Activated CD4-positive, alpha-beta T cell treated with anti-CD3 and anti-CD28 coated beads for 1 hour (primary cell): ENCODE measurements at places on chromosomes 6 and 20.

DNA sequence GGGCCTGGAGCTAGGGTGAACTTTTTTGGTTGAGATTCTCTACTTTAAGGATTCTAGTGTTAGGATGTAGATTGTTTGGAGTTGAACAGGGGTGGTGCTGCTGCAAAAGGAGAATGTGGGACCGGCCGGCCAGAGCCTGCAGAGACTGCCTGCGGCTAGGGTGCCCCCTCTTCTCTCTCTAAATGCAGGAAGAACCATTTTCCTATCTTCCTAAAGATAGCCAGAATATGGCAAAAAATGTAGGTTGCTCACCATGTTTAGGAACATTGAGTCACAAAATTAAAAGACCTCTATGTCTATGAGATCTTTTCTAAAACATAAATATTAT is 39.5 kb downstream of the BICRAL start:
- DNase-seq, result no peak

GRCh38 chr6:101444717-101445116 is 51.2 kb downstream of the GRIK2 start:
- DNase-seq, result no peak

DNA sequence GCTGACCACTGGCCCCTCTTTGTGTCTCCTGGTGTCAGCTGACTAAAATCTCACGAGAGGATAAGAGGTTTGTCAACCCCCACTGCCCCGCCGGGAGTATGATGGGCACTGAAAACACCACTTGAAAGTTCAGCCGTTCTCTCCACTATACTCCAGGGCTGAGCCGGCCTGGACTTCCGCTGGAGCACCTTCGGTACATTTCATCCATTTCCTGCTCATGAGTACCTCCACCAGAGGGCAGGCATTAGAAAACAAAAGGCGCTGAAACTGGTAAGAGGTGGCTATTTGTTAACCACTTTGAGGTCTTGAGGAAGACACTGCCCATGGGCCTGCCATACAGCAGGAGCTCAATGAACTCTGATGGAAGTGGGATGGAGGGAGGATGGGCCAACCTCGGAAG is 17.9 kb upstream of the ANKRD60 start:
- no peak for DNase-seq

GRCh38 chr6:34901930-34902329 is 12.9 kb downstream of the ANKS1A start:
- DNase-seq, result no peak

GRCh38 chr20:53622247-53623133 is 28.9 kb upstream of the ZNF217 start:
- DNase-seq, result no peak

DNA sequence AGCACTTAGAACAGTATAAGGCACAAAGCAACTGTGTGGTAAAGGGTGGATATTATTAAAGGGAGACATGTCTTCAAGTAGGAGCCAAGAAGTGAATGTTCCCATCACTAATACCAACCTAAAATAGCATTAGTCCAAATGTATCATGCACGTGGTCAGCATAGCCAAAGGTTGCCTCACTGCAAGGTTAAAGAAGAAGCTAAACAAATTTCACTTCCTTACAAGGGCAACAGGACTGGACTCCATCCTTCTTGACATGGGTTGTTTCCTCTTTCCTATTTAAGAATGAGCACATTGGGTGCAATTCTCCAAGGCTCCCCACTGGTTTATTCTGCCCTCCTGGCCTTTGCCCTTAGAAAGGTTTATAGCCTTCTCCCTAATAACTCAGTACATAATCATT is 186.7 kb downstream of the PHACTR1 start:
- DNase-seq, result no peak

DNA sequence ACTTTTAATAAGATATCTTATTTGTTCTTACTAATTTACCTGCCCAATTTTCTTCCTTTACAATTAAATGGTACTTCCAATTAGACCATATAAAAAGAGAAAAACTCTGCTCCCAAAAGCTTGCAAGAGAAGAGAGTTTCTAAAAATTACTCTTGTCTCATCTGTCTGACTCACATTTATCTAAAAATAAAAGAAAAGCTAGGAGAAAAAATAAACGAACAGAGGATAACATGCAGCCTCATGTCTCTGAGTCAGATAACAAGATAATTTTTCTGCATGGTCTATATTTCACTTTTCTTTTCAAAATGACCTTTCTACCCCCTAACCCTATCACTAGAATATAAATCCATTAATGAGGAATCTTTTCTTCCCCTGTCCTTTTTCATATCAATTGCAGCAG is 127.2 kb upstream of the TCF21 start:
- DNase-seq, result no peak

DNA sequence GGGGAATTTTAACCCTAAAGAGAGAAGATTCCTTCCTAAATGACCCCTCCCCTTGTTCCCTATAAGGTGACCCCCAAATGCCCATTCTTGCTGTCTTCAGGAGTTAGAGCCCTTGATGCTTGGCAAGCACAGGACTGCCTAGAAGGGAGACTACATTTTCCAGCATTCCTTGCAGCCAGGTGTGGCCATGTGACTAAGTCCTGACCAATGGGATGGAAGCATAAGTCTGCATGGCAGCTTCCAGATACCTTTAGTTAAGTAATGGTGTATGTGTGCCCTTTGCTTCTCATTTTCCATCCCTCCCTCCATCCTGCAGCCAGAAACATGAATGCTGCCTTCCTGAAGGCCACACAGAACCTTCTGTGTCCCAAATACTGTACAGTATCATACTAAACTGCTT is 5.5 kb downstream of the BFSP1 start:
- DNase-seq, result no peak

DNA sequence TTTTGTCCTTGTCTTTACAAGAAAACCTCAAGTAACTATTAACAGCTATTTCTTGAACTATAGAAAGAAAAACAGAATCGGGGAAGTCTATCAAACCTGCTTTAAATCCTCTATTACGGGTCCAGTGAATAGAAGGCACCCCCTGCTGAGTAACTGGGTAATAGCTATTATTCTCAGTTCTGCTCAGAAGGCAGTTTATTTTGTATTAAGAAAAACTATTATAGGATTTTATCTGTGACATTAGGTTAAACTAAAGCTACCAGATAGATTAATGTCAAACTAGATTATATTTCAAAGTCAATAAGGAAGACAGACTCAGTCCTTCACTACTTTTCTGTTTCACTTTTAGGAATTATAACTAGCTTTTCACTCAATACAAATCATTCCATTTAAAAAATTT is 93.7 kb downstream of the DST start:
- no peak for DNase-seq

DNA sequence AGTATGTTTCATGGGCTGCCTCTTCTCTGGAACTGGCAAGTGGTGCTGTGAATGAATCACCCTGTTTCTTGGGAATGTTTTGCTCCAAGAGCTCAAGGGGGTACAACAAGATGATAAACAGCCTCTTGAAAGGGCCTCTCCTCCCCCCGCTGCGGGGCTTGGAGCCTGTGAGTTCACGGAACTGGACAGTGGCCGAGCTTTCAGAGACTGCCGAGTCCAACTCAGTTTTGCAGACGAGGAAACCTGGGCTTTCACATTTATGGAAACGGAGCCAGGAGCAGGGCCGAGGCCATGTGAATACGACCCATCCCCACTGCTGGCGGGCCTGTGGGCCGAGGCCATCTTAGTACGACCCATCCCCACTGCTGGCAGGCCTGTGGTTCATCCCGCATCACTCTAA is 18.2 kb upstream of the SRC start:
- no peak for DNase-seq

DNA sequence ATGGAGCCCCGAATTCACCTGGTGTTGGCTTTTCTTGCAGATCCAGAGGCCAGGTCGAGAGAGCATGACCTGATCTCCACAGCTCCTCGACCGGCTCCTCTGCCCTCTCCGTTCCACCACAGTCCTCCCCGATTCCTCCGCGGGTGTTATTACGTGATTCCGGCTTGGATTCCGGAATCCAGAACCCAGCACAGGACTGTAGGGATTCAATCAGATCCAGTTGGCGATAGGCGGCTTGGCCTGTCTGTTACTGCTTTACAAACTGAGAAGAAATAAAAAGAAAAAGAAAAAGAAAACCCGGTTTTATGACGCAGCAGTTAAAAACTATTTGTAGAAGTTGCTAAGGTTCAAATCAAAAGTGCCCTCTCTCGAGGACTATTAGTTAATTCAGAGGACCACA is 222.7 kb downstream of the EYA2 start:
- no peak for DNase-seq

- DNase-seq, result no peak
Measured at GRCh38 chr6:141282263-141282662, 850.5 kb upstream of the GJE1 start.

- no peak for DNase-seq
Measured at GRCh38 chr6:146369866-146370265, 173.8 kb upstream of the RAB32 start.

- DNase-seq, result no peak
Measured at GRCh38 chr6:149150801-149151398, 166.6 kb upstream of the TAB2 start.

GRCh38 chr6:166318649-166319600 is 10.7 kb upstream of the PRR18 start:
- DNase-seq, result no peak

DNA sequence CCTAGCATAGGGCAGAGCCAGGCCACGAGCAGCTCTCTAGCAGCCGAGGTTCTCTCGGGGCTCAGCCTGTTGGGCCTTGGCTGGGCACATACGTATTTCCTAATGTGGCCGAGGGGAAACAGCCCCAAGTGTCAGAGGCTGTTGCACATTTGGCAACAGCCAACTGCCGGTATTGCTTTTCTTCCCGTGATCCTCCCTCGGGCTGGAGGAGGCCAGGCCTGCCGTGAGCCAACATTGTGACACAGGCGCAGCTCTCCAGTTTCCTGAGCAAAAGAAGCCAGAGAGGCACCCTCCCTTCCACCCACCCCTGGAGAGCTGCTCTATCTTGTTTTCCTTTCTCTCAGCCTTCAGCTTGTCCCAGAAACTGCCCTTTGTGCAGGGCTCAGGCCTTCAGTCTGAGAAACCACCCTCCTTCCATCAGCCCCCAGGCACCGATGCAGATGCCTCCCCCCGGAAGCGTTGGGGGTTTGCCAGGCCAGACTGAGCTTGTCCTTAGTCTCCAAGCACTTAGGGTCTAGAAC is 5.1 kb upstream of the BPI start:
- DNase-seq, result no peak

DNA sequence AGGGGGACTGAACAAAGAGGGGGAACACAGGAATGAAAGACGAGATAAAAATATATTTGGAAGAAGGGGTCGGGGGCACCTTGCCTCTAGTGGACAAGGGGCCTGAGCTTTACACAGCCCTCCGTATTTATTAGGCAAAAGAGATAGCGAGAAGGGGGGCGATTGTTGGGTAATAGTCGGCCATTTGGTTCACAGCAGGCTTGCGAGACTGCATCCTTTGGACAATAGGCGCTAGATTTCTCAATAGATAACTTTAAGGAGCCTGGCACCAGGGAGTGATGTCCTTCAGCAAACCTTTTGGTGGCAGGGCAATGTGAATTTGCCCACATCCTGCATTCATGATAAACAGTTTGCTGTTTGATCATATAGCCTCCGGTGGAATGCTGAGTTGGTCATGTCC is 3.0 kb upstream of the NANP start:
- no peak for DNase-seq

GRCh38 chr6:34645627-34646026 is 50.9 kb downstream of the ILRUN start:
- DNase-seq, result no peak

DNA sequence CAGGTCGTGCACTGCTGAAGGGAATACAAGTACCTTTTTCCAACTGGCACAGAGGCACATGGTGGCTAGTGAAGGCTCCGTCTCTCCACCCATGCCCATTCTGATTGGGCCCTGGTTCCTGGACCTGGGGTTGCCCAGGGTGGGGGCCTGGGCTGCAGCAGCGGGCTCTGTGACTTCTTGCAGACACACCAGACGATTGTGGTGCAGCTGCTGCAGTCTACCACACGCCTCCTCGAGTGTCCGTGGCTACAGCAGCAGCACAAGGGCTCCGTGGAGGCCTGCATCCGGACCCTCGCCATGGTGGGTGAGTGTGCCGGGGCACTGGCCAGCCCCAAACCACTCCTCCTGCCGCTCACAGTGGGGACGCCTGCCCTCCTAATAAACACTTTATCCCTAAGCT is 29.2 kb downstream of the UQCC2 start:
- DNase-seq, result no peak

DNA sequence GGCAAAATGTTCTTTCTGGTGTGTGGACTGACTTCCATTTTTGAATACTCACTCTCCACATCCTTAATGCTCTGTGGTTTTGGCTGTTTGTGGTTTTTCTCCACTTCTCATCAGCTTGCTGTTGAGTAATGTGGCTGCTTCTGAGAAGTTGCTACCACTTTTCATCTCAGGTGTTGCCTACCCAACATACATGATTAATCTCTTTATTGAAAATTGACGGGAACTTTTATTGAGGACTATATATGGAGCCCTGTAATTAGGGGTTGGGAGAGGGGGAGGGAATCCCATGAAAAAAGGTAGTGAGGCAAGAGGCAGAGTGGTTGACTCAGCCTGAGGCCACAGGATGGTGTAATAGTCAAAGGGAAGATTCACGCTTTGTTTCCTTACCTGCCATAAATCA is 17.6 kb downstream of the IL22RA2 start:
- DNase-seq, result no peak

DNA sequence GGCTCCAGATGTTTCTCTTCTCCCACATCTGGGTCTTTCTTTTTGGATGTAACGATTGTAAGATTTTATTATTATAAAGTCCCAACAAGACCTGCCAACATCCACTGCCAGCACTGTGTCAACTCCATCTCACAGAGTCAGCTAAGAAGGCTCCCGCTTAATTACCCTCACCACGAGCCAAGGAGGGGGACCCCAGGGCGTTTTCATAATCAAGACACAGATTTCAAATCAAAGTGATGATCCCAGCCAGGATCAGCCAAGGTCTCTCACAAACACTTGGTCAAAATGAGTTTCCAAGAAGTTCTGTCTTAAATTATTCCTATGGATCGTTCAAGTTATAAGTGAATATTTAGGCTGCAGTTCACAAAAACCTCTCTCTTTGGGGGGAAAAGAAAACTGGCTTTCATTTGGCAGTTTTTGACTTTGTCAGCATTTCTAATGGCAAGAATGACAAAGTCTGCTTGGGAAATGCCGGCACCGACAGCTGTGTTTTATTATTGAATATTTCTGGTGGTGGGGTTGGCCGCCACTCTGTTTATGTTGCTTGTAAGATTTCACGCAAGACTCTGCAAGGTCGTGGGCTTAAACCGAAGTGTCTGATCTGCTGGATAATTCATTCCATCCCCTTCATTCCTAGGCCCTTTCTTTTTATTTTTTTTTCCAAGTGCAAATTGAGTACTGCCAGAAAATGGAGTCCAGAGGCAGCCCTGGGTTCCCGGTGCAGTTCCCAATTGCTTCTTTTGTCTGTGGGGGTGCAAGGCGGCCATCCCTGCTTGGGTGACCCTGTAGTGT is 170.2 kb upstream of the PMEPA1 start:
- DNase-seq, result no peak
